Activated T-helper 9 cell treated with anti-CD3 and anti-CD28 coated beads, Interleukin-2, amount 50 U/mL, for 16 hours (primary cell): ENCODE measurements at places on chromosomes 7 and 10.

- no peak for DNase-seq
These were observed 157.1 kb upstream of the PRKCQ start for GRCh38 chr10:6737080-6737641.

- no peak for DNase-seq
These were observed 11.3 kb downstream of the ADAM12 start for GRCh38 chr10:126376956-126377355.

DNA sequence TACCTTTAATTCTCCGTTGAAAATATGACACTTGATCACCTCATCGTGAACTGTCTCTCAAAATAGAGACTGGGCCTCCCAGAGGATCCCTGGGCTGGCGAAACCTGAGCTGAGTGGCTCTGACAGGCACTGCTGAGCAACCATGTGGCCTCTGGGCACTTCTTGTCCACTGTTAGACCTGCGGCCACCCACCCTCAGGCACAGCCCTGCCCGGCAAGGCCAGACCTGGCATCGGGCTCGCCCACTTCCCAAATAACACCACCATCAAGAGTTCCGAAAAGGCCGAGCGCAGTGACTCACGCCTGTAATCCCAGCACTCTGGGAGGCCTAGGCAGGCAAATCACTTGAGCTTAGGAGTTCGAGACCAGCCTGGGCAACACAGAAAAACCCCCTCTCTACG is 82.5 kb downstream of the COBL start:
- no peak for DNase-seq

- DNase-seq = no peak
These were observed 544.6 kb upstream of the PHF14 start for GRCh38 chr7:10429031-10429430.
